ENCODE measurements at places on chromosomes 3 and 15.

GRCh38 chr3:22157848-22158247 lies 406.8 kb upstream of the ZNF385D start:
- no peak for DNase-seq

DNA sequence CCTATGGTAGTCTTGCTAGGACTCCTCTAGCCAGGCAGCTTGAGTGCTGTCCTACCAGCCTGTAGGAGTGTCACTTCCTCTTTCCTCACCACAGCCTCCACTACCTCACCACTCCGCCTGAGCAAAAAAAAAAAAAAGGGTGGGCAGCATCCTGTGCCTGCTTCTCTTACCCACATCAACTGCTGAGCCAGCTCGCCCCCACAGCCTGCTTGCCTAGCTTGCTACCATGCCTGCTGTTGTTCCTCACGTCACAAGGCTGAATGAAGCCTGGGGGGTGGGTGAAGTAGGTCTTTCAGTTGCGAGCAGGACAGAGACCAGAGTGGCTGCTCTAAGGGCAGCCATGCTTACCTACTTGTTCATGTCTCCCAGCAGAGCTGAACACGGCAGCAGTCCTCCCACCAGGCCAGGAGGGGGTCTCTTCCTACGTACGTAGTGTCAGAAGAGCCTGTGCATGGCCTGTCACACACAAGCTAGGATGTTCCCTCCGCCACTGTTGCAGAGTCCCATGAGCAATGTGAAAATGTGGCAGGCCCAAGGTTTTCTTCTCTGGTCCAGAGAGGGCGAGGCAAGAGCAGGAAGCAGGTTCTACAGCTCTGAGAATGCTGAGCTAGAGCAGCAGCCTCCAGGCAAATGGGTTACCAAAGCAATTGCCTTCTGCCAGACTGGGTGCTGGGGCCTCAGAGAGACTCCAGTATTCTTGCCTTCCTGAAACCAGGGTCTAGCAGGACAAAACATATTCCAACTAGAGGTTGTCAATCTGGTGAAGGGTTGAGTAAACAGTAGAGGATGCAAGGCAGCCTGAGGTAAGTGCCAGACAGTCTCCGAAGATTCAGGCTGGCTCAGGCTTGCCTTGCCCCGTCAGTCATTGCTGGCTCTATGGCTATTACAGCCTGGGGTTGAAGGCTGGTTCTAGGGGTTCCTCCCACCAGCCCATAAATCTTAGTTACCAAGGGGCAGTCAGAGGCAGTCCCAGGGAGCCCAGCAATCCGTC lies 8.1 kb downstream of the PPM1M start:
- DNase-seq, result no peak

- no peak for DNase-seq
Measured at GRCh38 chr3:145313751-145314150, 847.2 kb downstream of the PLOD2 start.

DNA sequence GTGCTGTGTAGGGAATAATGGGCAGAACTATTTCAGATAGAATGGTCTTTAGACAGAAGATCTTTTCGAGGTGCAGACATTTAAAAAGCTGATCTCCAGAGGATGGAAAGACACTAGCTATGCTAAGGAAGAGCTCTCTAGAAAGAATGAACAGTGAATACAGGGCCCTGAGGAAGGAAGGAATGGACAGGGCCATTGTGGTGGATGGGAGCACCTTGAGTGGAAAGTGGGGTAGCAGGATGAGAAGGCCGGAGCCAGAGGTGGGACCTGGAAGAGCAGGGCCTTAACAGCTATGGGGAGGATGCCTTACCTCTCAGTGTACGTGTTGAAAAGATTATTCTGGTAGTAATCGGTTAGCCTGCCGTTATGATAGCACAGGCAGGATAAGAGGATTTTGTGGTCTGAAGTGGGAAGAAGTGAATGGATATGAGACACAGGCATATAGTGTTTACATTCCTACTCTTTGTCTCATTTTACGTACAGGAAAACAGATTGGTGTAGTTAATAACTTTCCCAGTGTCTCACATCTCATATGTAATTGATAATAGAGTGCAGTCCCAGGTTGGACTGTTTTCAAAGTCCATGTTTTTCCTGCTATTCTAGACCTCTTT lies 172.4 kb downstream of the KLHL25 start:
- no peak for DNase-seq

- DNase-seq, result no peak
Measured at GRCh38 chr3:142053835-142054234, 95.5 kb downstream of the TFDP2 start.

GRCh38 chr3:155086051-155086450 lies 5.9 kb downstream of the MME start:
- DNase-seq, result no peak

DNA sequence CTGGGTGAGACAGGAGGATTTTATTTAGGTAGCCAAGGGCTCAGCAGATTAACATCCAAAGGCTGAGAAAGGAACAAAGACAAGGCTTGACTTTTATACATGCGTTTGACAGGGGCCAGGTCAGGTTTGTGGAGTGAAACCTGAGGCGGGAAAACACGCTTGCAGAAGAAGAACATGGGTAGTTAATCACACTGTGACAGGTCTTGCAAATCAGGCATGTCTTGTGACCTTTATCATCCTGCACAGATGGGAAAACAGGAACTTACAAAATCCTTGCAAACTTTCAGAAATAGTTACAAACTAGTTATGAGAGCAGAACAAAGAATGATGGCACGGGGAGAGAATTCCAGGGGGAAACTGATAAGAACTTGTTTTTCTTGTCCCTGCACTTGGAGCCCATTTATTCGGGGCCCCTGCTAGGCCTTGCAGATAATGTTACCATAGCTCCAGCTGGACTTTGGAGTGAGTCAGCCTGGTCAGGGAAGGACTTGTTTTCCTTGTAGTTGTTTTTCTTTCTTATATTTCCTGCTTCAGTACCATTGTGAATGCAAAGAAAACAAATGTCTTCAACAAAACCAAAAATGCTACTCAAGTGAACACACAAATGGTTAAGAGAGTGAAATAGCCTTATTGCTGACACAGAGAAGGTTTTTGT lies 965.9 kb upstream of the ROBO1 start:
- no peak for DNase-seq

GRCh38 chr3:130725746-130726145 lies 20.9 kb downstream of the PIK3R4 start:
- no peak for DNase-seq

GRCh38 chr15:75097939-75098338 lies 74.5 kb downstream of the PPCDC start:
- DNase-seq, result no peak

DNA sequence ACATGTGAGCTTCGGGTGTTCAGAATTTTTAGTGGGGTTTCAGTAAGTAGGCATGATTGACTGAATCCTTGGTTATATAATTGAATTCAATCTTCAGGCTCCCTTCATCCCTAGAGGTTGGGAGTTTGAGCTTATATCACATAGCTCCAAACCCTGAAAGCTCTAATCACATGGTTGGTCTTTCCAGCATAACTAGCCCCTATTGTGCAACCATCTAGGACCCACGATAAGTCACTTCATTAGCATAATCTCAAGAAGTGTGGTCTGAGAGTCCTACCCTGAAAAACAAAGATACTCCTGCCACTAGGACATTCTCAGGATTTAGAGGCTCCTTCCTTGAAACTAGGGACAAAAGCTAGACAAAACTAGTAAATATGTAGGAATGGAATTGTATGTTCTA lies 348.9 kb upstream of the CBLB start:
- no peak for DNase-seq

Data from NCI-H2081 treated with DMSO at 0.1 percent for 48 hours (cell line).